ENCODE measurements at places on chromosomes 2 and 18.

DNA sequence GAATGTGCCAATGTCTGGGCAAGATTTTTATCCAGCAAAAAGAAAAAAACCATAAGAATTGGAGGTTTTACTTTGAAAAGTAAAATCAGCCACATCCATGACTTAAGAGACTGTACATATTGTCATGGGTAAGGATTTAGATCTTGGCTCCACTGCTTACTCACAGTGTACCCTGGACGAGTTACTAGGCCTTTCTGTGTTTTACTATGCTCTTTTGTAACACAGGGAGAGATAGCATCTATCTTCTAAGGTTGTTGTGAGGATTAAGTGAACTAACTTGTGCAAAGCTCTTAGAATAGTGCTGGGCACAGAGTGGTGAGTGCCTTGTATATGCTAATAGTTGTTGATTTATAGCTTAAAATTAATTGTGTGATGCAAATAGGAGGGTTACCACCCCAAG is 255.9 kb downstream of the NEDD4L start:
- no peak for DNase-seq

DNA sequence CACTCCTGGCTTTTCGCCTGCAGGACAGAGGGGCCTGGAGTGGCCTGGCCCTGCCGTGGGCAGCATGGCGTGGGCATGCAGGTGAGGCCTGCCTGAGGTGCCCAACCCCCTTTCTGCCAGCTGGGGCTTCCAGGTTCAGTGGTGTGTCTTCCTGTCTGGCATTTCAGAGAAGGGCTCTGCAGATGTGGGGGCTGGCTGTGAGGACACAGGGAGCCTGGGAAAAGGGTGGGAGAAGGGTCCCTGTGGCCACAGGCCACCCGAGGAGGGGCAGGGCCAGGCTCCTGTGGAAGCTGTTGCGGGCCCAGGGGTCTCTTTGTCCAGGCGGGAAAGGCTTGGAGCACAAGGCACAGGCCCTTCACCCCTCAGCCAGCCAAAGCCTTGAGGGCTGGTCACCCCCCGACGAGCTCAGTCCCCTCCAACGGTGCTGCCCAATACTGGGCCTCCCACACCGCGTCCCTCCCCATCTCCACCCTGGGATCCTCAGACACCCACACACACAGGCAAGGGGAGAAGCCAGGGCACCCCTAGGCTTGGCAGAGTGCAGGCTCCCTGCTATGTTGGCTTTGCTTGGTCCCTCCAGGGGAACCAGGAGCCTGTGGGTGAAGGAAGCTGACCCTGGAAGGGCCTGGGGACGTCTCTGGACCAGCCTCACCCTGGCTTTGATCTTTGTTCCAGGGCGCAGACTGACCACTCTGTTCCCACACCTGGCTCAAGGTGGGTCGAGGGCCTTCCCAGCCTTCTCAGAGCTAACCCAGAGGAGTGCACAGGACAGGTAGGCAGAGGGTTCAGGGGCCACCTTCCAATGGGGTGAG is 3.7 kb upstream of the AQP12A start:
- DNase-seq = no peak

DNA sequence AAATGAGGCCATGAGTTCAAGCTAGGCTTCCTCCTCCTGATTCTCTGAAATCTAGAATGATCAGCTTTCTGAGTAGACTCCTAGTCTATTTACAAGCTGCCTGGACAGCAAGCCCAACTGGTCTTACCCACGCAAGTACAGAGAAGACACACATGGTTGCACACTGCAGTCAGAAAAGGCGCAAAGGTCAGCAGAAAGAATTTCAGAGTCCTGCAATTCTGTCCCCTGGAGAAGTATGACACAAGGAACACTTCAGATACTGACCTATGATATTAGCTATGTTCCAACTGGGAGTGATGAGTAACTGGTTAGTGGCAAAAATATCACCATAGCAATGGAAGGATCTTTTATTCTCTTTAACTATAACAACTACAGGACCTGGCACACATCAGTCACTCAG is 336.1 kb upstream of the PKDCC start:
- DNase-seq = no peak

GRCh38 chr2:196099916-196100315 is 31.3 kb upstream of the DNAH7 start:
- no peak for DNase-seq

DNA sequence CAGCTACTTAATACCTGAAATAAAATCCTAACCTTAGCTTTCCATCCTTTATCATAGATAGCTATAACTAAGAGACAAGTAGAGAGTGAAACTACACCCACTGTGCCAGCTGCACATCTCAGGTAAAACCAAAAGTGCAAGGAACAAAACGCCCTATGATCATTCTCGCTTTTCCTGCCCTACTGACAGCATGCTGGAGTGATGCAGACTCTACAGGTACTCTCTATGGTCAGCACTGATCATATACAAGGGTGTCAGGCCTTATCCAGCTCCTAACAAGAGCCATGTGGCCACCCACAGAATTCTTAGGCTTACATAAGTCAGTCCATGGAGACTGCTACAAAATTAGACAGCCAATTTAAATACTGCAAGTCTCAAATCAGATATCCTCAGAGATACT is 45.6 kb downstream of the REV1 start:
- DNase-seq = no peak

- DNase-seq = peak; percentile 22
Observed at GRCh38 chr2:160474319-160474645, 19.3 kb downstream of the RBMS1 start.

DNA sequence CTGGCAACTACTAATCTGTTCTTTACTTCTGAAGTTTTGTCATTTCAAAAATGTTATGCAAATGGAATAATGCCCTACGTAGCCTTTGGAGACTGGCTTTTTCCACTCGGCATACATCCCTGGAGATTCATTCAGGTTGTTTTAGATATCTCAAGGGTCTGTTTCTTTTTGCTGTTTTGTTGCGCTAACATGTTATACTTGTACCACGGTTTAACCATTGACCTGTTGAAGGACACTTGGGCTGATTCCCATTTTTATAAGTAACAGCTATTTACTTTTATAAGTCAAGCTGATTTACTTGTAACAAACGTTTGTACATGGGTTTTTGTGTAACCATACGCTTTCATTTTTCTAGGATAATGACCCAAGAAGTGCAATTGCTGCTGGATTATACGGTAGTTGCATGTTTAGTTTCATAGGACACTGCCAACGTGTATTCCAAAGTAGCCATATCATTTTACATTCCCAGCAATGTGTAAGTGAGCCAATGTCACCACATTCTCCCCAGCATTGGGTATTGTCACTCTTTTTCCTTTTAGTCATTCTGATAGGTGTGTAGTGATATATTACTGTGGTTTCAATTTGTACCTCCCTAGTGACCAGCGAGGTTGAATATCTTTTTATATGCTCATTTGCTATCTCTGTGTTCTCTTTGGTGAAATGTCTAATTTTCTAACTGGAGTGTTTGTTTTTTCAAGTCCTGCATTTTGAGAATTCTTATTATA is 36.5 kb upstream of the STAT4 start:
- no peak for DNase-seq

DNA sequence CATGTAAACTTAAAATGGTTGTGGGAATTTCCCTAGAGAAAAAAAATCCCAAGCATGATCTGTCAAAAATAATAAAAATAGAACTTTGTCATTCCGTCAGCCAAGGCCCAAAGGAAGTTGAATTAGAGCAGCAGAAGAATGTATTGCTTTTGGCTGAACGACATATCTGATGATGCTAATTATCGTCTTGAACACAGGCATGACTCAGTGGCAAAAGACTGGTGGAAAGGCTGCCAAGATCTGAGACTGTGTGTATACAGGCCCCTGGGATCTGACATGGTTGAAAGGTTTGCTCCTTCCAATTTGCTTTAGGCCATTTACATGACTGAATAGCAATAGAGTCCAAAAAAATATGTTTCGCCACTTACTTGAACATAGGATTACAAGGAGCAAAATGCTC is 1057.1 kb upstream of the CRIM1 start:
- no peak for DNase-seq

DNA sequence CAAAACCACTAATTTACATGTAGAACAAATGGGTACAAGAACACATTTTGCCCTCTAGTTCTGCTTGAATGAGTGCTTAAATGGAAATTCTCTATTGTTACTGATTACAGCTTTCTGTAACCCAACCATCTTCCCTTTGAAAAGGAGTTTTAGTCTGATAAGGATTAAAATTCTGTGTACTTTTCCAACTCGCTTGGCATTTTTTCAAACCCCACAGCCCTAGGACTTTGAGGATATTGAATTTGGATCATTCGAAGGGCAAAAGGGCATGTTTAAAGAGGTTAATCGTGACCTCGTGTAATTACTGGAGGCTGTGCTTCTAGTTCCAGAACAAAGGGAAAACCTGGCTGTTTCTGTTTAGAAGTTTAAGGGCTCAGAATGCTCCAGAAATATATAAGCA is 432.3 kb downstream of the PID1 start:
- no peak for DNase-seq

DNA sequence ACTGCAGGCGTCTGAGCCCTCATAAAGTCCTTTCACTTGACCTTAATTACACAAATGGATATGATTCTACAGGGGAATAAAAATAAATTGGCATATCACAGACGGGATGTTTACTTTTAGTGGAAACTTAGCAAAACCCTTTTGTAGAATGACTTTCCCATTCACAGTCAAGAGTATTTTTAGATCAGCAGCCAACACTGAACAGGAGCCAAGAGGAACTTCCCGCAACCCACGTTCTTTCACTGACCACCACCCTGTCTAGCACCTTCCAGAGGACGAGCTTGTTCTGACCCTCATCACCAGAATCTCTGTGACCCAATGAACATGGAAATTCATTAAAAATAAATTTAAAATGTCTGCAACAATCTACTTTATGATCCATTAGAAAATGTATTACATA is 119.0 kb upstream of the SNTG2 start:
- no peak for DNase-seq

- DNase-seq = no peak
Observed at GRCh38 chr2:59034837-59035236, 793.7 kb upstream of the FANCL start.

DNA sequence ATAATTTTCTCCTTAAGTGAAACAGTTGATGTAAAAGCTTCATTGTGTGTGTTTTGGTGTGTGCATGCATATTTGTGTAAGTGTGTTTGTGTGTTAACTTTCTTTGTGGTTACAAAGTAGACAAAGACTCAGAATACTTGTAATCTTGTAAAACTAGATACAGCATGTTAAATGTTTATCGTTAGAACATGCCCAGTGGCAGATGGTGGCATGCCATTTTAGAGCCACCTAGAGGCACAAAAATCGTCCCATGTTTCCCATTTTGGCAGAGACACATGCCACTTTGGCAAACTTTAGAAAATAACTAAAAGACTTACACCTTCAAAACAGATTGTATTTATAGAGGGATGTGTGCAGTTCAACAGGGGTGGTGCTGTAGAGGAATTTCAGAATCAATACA is 224.1 kb downstream of the LRP1B start:
- no peak for DNase-seq

GRCh38 chr18:906416-907114 is 1.9 kb downstream of the ADCYAP1 start:
- no peak for DNase-seq

GRCh38 chr2:240240017-240240734 is 99.7 kb upstream of the OTOS start:
- DNase-seq = no peak

DNA sequence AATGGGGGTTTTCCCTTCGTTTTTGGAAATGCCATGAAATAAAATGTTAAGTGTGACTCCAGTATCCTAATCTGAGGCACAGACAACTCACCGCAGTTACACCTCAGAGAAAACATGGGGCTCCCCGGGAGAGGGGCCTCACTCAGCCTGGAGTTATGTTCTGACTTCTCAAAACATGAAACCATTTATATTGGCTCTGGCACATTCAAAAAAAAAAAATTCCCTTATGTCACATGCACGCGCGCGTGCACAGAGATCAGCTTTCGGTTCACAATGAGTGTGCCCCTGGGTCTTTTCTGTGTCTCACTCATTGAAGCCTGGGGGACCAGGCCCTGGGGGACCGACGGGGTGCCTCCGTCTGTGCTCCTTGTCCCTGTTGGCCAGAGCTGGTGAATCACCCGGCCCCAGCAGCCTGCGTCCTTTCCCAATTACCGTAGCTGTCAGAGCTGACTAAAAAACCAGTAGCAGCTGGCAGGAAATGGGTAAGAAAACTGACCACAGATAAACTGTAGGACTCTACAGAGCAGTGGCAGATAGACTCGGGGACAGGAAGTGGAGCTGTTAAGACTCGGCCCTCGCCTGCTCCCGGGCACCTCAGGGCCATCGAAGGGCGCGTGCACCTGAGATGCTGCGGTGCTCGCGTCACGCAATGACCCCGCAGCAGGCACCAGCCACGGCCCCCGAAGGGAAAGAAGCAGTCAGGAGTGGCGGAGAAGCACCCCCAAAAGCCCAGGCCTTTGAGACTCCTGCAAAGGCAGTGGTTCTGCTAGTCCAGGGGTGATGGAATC is 138.3 kb upstream of the ID2 start:
- DNase-seq = peak; percentile 93

- DNase-seq = peak; percentile 39
Observed at GRCh38 chr2:105926960-105927678, 182.4 kb downstream of the NCK2 start.

- no peak for DNase-seq
Observed at GRCh38 chr2:201733544-201733943, 35.1 kb upstream of the MPP4 start.

- DNase-seq = no peak
Observed at GRCh38 chr2:28160986-28161425, 231.7 kb upstream of the FOSL2 start.

DNA sequence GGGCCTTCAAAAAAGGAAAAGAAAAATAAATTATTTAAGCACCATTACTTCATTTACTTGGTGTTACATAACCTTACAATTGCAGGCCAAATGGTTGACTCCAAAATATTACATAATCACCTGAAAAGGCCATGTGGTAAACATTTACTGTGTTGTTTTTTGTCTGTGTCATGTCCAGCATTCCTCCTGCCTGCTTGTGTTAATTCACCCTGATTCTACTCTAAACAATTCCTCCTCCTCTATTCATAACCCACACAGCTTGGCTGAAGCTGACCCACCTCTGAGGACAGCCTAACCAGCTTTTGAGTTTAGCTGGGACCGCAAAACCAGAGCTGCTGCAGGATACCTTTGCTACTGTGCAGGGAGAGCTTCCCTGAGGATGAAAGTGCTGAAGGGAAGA is 35.4 kb downstream of the TMX3 start:
- DNase-seq = no peak

GRCh38 chr2:232239951-232240681 is 138.4 kb upstream of the ALPP start:
- peak; percentile 20 for DNase-seq

Data from activated CD4-positive, alpha-beta T cell treated with anti-CD3 and anti-CD28 coated beads, Interleukin-2, Interleukin-4, amounts not matched to agents 100 ng/mL and 50 ng/mL, durations not matched to agents 16 hours and 8 hours (primary cell).